Choroid plexus epithelial cell (primary cell): ENCODE measurements at places on chromosomes 16 and 17.

- peak; percentile 62 for DNase-seq
Measured at GRCh38 chr16:69393898-69394849, 8.4 kb upstream of the TERF2 start.

- DNase-seq = no peak
Measured at GRCh38 chr17:35188111-35188510, 6.1 kb downstream of the SLC35G3 start.

DNA sequence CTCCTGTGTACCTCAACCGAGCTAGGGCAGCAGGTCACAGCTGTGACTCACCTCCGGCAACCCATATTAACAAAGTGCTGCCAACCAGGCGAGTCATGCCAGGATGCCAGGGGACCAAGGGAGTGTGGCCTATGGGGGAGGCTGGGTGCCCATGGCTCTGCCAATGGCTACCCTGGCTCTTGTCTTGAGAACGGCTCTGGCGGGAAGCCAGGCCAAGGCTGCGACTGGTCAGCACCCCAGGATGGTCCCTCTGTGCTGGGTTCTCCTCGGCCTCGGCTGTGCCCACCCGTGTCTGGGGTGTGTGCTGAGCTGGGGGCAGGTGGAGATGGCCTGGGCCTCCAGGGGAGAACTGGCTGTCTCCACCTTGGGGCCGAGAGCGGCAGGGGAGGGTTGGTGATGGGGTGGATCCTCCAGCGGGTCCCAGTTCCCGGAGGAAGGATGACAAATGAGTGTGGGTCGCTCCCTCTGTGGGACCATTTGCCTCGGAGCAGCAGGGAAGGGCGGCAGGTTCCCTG, 75.8 kb downstream of the MRC2 start:
- DNase-seq = no peak

DNA sequence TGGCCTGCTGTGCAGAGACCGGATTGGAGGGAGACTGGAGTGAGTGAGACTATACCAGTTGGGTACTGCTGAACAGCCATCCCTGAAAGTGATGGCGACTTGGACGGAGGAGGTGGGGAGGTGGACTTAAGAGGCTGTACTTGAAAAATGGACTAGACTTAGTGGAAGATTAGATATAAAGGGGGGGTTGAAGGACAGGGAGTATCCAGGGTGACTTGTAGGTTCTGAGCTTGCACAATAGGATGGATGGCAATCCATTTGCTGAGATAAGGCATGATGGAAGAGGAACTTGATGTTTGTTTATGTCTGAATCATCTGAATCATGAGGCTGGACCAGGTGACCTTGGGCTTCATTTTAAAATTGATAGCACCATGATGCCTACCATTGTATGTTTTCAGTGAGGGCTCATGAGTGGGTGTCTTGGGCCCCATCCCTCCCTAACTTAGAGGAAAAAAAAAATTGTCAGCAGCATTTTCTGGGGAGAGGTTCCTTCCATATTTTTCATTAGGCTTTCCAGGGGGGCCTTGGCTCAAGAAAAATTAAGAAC, 41.2 kb downstream of the PRKCA start:
- peak; percentile 35 for DNase-seq

DNA sequence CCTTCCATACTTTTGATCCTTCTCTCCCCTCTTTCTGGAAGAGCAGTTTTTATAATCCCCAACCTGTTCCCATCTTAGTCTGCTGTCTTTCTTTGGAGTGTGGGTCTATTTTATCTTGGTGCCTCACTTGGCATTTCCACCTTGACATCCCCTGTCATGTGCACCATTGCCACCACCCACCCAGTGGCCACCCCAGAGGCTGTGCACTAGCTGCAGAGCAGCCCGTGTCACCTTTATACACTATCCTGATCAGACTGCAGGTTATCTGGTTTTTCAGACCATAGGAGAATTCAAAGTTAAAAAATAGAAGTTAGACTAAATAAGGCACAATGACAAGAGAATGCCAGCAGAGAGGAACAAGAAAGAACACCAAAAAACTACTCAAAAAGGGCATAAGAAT, 43.8 kb downstream of the TANGO6 start:
- no peak for DNase-seq

DNA sequence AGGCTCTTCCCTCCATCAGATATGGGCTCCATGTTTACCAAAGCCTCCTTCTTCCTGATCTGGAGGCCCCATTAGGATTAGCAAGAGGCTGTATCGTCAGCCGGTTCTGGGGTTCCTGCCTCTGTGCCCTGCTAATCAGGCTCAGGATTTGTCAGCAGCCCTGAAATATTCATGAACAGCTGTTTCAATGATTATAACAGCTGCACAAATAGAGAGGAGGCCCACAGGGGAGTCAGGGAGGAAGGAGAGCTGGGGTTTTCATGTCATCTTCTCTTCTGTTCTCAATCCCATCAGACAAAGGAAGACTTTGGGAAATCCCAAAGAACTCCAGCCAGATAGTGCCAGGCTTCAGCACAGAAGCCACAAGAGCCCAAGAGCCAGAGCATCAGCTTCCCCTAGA, 72.3 kb upstream of the MMP2 start:
- no peak for DNase-seq
